ENCODE measurements at places on chromosomes 16 and 17. TPM values are rescaled to one million over a fixed set of nuclear protein-coding genes. Genes with fewer than 3 reads are reported as not detected.

GRCh38 chr16:56013962-56014552, 138.9 kb upstream of the CES5A start:
- DNase-seq: peak; percentile 18

NPTX1 gene
- polyA plus RNA-seq: 0.44 TPM

NHLRC4 gene
- 5.5 TPM for polyA plus RNA-seq

SOCS1 gene
- polyA plus RNA-seq: 7.0 TPM

GAS2L2 gene
- polyA plus RNA-seq: 0.12 TPM

All from left renal pelvis (tissue), 4 donors.